ENCODE measurements at places on chromosomes 1 and 21.

- no peak for DNase-seq
Observed at GRCh38 chr1:36654586-36654985, 171.9 kb upstream of the CSF3R start.

- no peak for DNase-seq
Observed at GRCh38 chr1:212162635-212163034, 122.6 kb upstream of the PPP2R5A start.

- DNase-seq: no peak
Observed at GRCh38 chr1:45753248-45754037, 3.0 kb upstream of the IPP start.

GRCh38 chr1:225631021-225631663 is 21.8 kb downstream of the ENAH start:
- DNase-seq: no peak
